Mucosa of gallbladder (tissue), 1 donor: ENCODE measurements at places on chromosomes 1 and 21. TPM values are rescaled to one million over a fixed set of nuclear protein-coding genes. Genes with fewer than 3 reads are reported as not detected.
A peak's percentile ranks its signal among the peaks of the same experiment; 100 is the strongest.

DNA sequence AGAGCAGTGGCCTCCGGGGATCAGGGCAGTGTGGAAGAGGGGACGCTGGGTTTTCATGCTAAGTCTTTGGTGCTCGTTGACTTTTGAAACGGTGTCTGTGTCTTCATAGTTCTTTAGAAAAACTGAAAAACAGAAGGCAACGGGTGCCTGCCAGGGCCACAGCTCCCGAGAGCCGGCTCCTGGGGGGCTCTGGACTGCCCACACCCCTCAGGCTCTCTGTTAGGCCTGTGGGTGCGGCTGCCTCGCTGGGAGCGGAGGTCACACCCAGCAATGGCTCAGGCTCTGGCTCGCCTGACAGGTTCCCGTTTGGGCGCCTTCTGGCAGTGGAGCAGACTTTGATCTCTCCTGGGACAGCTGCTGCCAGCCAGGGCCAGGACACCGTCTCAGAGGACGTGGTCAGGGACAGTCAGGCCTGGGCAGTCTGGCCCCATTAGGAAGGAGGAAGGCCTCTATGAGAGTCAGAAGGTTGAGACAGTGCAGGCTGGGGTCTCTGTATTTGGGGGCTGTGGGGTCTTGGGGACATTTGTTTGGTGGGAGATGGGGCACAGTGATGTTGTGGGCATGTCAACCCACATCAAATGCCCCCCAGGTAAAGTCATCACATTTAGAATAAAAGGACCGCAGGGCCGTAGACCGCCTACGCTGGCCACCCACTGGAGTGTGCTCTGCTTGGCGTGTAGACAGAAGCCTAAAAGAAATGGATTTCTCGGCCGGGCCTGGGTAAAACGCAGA lies 5.6 kb downstream of the ARHGEF16 start:
- peak; percentile 88 for DNase-seq

- peak; percentile 85 for DNase-seq
Measured at GRCh38 chr21:43585924-43586413, 73.3 kb downstream of the HSF2BP start.

DNA sequence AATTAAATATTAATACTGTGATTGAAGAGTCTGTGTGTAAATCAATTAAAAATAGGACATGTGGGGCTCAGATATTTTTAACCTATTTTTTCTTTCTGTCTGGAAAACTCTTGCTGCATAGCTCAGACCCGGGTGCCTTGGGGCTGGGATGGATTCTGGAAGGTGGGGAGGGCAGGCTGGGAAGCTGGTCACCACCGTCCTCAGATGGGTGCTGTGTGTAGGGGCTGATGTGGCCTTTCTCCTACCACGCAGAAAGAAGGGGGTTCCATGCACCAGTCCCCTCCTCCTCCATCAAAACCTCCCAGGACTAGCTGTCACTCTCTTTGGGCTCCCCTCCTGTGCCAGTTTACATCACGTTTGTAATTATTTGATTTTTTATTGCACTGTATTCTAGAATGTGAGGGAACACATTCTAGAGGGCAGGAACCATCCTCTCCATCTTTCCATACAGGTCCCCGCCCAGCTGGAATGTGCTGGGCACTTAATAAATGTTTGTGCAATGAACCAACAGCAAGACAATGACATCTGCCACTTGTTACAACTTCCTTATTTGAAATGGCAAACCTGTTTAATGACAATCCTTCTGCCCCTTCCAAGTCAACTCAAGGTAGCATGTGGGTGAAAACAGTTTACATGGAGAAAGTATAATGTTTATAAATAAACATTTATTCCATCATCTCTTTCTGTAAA lies 104.3 kb downstream of the EDEM3 start:
- DNase-seq: no peak

LCE2C gene
- total RNA-seq: not detected

LCE1A gene
- not detected for total RNA-seq

RAP1GAP gene
- total RNA-seq: 157 TPM
